ENCODE measurements at places on chromosomes 12 and 14.

DNA sequence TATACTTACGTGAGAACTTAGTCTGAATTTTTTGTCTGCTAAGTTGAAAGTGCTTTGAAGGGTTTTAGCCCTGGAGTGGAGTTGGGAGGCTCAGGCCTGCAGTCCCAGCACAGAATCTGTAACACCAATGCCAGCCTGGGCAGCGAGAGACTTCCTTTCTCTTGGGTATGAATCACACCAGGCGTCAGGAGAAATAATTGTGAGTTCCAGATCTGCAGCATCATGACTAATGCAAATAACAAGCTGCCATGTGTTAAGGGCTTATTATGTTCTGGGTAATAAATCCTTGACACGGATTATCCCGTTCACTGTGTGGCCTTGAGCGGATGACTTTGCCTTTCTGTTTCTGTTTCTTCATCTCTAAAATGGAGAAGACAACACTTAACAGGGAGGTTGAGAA lies 70.6 kb downstream of the B4GALNT3 start:
- no peak for DNase-seq

DNA sequence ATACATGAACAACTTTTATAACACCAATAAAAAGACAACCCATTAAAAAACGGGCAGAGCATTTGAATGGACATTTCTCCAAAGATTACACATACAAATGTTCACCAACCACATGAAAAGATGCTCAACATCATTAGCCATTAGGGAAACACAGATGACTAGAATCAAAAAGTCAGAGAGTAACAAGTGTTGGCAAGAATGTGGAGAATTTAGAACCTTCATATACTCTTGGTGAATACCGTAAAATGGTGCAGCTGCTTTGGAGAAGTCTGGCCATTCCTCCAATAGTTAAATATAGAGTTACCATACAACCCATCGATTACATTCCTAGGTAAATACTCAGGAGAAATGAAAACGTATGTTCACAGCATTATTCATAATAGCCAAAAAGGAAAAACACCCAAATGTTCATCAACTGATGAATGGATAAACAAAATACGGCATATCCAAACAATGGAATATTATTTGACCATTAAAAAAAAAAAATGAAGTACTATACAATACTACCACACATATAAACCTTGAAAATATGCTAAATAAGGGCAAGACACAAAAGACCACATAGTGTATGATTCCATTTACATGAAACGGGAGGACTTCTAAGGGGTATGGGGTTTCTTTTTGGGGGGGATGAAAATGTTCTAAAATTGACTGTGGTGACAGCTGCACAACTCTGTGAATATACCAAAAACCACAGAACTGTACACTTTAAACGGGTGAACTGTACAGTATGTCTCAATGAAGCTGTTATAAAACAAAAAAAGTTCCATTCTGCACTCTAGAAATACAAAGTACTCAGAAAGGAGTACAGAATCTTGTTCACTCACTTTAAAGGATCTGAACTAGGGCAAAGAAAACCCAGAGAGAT lies 3.2 kb downstream of the CORO1C start:
- no peak for DNase-seq

GRCh38 chr12:114406316-114406983 lies 506 bp upstream of the TBX5 start:
- no peak for DNase-seq

DNA sequence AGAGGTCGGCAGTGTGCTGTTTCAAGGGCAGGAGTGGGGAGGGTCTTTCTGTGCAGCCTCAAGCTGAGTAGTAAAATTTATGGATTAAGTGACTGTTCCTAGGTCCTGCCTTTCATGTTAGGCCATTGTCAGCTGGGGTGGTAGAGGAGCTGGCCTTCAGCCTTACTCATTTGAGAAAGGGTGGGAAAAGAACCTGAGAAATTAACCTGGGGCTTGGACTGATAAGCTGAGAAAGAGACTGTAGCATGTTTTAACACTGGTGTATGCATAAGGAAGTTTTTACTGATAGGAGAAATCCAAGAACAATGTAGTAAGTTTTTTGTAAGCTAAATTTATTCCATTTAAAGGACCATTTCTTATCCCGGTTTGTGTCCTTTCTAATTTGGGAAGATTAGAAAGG lies 20.7 kb downstream of the IFT43 start:
- DNase-seq, result no peak

GRCh38 chr14:32666308-32666707 lies 272.4 kb upstream of the NPAS3 start:
- DNase-seq, result no peak

GRCh38 chr14:101586531-101587430 lies 25.5 kb downstream of the DIO3 start:
- no peak for DNase-seq

- DNase-seq, result no peak
Measured at GRCh38 chr12:46556819-46557524, 184.4 kb upstream of the SLC38A2 start.

DNA sequence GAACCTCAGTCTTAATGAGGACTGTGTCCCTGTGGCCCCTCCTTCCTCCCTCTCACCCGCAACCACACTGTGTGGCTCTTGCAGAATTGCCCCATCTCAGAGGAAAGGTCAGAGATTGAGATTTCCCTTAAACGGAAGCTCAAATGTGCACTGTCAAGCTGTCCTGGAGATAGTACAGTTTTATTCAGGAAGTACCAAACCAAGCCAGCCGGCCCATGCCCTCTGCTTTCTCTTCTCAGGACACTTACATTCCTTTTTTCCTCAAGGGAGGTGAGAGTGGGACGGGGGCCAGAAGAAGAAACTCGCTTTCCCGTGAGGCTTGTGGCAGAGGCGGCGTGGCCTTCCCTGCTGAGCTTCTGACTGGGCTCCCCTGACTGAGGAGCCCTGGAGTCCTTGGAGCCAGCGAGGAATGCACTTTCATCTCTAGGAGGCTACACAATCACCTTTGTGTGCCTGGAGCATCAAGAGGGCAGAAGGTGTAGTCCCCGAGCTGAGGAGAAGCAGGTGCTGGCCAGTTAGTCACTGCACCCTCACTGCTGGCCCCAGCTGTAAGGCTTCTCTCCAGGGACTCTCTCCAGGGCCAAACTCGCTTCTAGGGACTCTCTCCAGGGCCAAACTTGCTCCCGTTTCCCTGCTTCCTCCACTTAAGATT lies 24.1 kb upstream of the ATP2A2 start:
- no peak for DNase-seq

- peak; percentile 37 for DNase-seq
Measured at GRCh38 chr12:11581179-11581755, 68.2 kb upstream of the ETV6 start.

DNA sequence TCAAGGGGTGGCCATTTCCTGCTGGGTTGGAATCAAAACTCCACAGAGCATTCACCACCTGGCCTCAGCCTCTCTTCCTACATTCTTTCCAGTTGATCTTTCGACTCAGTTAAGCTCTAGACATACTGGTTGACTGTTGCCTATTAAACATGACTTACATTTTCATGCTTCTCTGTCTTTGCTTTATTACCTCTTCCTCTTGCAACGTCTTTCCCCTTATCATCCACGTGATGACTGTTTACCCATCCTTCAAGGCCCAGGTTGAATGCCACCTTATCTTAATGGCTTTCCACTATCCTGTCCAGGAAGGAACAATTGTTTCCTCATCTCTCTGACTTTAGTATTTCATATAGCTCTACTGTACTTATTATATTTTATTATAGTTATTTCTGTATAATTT lies 24.4 kb upstream of the CCDC175 start:
- DNase-seq, result no peak

DNA sequence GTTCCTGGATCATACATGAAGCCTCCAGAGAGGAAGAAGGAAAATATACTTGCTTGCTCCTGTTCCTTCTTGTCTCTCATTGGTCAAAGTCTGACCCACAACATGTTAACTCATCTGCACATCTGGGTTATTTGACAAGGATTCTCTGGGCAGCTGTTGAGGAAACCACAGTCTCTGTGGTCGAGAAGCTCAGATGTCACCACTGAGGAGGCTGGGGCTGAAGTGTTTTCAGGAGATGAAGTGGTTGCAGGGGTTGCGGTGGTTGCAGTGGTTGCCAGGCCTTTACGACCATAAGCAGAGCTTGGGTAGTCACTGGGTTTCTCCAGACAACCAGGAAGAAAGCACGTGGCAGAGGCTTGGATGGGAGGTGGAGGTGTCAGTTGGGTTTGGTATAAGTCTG lies 265.0 kb upstream of the LRIG3 start:
- DNase-seq, result no peak

- DNase-seq, result no peak
Measured at GRCh38 chr12:9349888-9350885, 142.0 kb upstream of the PZP start.

DNA sequence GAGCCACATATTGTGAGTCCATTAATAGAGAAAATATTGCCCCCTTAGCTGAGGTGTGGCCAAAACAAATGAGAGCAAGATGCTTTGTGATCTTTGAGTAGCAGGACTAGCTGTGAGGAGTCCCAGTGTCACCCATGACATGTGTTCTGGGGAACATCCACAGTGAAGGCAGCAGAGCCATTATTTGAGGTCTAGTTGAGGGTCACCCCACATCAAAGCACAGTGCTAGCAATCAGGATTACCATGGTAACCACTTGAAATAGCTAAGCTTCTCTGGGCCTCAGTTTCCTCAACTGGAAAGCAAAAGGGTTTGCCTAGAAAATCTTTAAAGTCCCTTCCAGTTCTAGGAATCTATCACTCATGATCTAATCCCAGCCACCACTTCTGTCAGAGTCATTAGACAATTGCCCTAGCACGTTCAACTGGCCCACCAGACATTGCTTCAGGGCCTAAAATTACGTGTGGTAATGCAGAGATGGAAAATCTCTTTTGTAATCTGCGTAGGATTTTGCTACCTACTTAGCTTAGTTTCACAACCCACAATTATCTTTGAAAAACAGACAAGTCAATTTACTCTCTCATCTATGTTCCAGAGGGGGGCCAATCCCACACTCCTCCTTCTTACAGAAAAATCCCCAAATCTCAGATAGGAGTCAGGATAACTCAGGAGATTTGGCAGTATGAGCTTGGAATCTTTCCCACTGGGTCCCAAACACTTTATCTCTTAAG lies 251.2 kb upstream of the EGLN3 start:
- no peak for DNase-seq

DNA sequence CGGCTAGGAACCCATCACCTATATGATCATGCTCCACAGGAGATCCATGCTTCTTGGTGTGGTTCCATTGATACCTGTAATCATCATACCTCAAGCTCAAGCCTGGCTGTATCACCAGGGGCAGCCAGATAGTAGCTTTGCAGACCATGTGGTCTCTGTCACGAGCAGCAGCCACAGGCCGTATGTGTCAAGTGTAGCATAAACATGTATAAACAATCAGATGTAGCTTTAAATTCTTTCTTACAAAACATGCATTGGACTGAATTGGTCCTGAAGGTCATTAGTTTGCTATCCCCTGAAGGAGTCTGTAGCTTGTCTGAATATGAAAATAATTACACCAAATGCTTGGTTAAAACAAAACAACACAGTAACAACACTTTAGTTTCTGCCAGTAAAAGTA lies 1223.2 kb upstream of the TMEM132C start:
- DNase-seq, result no peak

DNA sequence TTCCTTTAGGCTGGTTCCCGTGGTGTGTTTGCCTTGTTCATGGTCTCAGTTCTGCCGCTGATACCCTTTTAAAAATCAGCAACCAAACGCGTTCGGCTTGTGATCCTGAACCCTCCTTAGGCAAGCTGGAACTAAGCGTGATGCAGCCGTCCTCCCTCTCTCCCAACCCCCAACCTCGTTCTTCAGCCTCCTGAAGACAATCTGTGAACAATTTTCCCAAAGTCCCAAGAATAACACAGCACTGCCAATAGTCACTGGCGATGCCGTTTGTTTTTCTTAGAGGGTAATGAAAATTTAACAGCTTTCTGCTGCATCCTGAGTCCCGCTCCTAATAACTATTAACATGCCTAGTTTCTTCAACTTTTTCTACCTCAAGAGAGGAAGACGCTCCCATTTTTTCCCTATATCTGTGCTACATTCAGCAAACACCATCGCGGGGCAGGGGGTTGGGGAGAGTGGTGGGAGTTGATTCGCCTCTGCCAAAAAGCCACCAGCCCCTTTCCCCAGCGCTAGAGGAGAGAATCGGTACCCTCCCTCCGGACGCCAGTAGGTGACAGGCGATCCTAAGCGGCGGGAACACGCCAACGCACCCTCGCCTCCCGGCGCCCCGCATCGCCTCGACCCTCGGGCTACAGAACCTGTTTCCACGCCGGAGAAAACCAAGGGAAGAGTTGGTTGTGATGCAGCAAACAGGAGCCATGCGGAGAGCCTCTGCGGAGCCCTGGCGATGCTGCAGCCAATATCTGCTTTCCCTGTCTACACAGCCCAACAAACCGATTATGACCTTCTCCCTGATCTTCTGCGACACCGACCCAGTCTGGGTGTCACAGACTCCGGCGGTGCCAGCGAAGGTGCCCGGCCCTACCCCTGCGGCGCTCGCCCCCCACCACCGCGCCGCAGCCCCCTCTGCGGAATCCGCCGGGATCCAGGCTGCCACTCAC lies 752 bp downstream of the PRICKLE1 start:
- DNase-seq, result no peak

DNA sequence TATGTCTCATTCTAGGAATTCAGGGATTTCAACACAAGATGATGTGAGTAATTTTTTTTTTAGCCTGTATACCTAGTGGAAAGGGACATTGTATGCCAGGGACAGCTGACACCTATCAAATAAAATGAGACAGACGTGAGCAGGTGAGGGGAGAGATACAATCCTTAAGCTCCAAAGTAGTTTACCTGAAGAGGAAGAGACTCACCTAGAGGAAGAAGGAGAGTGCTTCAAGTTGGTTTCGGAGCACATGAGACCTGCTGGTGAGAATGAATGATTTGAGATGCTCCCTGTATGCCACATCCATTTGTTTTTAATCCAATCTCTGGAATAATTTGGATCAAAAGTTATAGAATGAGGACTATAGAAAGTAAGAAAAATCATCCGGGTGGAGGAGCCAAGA lies 915.4 kb upstream of the FBXO33 start:
- DNase-seq, result no peak

DNA sequence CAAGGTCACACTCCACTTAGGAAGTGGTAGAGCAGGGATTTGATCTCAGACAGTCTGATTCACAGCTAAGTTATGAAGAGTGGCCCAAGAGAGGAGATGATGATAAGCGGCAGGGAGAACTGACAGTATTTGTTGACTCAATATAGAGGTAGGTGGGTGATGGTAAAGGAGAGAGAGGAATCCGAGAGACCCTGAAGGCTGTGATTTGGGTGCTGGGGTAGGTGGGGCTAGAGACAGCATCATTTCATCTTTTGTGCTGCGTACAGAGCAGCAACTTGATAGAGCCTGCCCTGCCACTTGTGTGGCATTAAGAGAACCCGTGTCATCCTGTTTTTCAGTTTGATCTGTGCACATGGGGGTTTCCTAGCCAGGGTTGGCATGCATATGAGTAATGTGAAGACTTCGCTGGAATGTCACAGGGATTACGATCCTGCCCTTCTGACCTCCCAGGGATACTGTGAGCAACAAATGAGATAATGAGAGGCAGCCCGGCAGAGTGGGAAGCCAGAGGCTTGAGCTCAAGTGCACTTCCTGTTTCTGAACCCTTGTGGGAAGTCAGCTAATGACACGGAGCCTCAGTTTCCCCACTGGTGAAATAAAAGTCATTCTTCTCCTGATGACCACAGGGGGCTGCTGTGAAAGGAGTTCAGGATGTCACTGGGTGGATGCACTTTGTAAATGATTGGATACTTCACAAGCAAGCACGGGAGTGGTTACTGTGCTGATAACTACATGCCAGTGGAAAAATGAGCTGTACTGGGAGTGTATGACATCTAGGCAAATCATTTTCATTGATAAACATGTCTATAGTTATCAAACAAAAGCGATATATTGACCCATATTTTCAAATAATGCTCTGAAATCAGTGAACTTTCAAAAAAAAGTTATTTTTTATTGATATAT lies 59.5 kb upstream of the IGF1 start:
- no peak for DNase-seq
